NCI-H2081 (cell line): ENCODE measurements at places on chromosomes 16 and 17.

DNA sequence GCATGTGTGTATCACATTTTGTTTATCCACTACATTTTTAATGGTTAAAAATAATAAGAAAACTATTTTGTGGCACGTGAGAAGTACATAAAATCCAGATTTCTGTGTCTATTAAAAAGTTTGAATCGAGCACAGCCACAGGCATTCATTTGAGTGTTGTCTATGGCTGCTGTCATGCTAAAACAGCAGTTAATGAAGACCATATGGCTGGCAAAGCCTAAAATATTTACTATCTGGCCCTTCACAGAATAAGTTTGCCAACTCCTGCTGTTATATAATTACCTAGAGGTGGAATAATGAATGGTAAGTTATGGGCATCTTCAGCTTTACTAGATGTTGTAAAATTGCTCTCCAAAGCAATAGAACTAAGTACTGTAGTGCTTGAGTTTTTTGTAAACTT is 30.5 kb downstream of the TMEM98 start:
- DNase-seq: no peak

- DNase-seq: no peak
These were observed 3.8 kb downstream of the G6PC3 start for GRCh38 chr17:44074231-44074910.

- no peak for DNase-seq
These were observed 883 bp downstream of the USH1G start for GRCh38 chr17:74922172-74922571.

DNA sequence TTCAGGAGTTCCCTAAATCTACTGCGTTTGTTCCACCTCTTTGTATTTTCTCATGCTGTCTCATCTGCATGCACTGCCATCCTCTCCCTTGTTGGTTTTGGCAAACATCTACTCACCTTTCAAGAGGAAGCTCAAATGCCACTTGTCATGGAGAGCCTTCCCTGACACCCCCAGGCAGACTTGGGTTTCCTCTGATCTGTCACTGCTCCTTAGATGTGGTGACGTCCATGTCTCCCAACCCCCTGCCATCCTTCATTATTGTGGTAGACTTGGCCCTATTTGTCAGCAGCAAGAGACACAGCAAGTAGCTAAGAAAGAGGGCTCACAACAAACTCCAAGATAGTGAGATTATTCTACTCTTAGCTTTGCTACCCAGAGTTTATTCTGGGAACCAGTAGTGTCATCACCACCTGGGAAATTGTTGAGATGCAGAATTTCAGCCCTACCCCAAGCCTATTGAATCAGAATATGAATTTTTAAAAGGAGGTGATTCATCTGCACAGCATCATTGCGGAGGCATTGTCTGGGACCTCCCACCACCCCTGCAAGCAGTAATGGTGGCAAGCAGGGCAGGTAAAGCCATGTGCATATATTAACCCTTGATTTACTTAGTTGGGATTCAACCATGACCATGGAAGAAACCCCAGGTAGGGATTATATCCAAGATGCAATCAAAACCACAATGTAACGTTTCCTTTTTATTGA is 248.9 kb downstream of the SHISA9 start:
- DNase-seq: no peak

- no peak for DNase-seq
These were observed 18.5 kb downstream of the PLLP start for GRCh38 chr16:57265850-57266530.

GRCh38 chr16:83403761-83404160 is 404.0 kb upstream of the HSBP1 start:
- DNase-seq: no peak
